ENCODE measurements at places on chromosomes 12 and 14.

GRCh38 chr12:110002676-110003515 lies 3.7 kb downstream of the ANKRD13A start:
- DNase-seq = no peak

DNA sequence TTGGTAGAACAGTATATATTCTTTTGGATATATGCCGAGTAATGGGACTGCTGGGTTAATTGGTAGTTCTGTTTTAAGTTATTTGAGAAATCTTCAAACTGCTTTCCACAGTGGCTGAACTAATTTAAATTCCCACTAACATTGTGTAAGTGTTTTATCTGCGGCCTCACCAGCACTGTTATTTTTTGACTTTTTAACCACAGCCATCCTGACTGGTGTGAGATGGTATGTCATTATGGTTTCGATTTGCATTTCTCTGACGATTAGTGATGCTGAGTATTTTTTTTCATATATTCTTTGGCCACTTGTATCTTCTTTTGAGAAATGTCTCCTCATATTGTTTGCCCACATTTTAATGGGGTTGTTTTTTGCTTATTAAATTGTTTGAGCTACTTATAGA lies 357.4 kb downstream of the C12orf50 start:
- no peak for DNase-seq

DNA sequence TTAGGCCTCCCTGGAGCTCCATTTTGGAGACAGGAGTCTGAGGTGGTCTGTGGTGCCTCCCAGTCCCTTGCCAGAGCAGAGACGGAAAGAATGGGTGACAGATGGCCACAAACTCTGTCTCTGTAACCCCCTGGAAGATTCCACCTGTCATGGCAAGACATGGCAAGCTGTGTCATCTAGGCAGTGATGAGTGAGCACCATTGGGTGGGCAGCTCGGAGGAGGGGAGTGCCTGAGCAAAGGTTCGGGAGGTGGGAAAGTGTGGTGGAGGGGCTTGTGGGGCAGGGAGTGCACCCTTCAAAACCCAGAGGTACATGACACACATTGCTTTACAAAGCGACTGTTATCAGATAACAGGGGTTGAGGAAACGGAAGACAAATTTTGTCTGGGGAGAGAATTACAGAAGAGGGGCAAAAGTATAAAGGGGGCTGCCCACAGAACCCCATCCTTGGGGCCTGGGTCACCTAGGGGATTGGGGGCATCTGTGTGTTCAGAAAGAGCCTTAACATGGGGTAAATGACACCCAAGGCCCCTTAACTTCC lies 3.5 kb downstream of the RIN3 start:
- DNase-seq = no peak

DNA sequence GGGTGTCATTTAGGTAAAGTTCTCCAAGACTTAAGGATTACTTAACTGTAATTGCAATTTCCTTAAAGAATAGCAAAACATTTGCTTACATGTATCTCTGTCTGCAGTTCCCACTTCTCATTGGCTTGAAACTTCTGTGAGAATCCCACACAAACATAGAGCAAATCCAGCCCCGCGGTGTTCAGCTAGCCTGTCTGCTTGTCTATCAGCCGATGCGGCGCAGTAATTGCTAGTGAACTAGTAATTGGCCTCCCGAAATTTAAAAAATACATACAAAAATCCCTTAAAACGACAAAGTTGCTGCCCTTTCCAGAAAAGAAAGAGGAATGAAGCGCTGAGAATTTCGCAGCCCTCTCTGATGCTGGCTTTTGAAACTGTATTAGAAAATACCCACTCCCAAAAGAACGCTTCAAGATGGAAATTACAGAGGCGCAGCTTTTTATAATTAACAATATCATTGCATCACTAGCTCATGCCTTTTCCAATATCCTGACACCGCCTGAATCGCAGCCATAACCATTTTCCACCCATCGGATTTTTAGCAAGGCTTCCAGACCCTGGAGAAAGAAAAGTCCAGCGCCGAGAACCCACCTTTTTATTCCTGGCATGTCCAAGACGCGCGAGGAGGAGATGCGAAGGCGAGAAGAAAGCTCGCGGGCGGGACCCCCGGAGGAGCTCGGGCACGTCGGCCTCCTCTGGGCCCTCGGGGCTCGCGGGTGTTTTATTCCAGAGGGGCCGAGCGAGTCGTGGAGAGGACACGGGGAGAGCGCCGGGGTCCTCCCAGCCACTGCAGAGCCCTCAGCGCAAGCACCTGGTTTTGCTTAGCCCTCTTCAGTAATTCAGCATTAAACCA lies 646 bp downstream of the FBLN5 start:
- no peak for DNase-seq

GRCh38 chr14:64476438-64476837 lies 11.1 kb downstream of the AKAP5 start:
- no peak for DNase-seq

- no peak for DNase-seq
Observed at GRCh38 chr14:102141797-102142196, 2.1 kb downstream of the WDR20 start.

DNA sequence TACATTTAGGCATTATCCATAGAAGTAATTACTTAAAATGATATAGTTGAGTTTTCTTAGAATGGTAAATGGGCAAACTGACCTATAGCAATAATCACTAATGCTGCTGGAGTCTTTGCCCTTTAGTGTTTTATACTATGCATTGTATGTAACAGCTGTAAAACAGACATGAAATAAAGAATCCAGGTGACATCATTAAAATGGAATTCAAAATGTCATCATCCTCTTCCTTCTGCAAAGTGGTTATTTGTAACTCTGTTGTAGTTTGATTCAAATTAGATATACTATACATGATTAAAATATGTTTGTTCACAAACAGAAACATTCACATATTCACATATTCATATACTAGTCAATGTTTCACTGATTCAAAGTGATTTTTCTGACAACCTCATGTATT lies 598.8 kb downstream of the SLC16A7 start:
- no peak for DNase-seq

DNA sequence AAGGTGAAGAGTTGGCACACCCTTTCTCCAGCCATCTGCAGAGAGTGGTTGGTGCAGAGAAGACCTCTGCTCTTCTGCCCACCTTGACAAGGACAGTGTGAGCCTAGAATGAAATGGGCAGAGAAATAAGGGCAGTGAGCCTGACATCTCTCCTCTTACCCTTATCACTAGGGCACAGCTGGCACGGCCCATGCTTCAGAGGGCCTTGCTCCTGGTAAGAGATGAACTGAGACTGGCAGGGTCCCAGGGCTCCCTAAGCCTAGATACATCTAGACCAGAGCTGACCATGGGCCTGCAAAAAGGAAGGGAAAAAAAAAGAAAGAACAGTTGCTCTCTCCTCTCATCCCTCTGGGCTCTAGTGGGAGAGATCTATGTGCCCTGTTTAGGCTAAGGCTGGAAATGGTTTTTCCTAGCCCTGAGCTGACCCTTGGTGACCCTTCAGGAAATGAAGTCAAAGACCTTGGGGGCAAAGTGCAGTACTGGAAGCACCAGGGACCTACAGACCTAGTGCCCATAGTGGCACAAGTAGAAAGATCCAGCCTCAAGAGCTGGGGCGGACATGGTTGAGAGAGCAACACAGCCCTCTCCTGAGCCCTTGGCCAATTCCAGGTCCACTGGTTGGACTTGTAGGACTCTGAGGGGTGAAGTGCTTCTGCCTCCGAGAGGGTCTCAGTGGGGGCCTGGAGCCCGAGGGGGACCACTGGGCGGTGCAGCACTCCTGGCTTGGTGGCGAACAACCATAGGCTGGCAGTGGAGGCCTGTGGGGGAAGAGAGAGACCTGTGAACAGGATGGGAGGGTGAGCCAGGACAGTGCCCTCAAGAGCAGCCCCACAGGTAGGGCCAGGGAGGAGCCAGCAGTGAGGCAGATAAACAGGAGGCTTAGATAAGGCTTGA lies 22.0 kb downstream of the PRPF40B start:
- DNase-seq = no peak

All from activated CD8-positive, alpha-beta memory T cell treated with anti-CD3 and anti-CD28 coated beads for 48 hours (primary cell).